ENCODE measurements at places on chromosomes 7 and 10.

DNA sequence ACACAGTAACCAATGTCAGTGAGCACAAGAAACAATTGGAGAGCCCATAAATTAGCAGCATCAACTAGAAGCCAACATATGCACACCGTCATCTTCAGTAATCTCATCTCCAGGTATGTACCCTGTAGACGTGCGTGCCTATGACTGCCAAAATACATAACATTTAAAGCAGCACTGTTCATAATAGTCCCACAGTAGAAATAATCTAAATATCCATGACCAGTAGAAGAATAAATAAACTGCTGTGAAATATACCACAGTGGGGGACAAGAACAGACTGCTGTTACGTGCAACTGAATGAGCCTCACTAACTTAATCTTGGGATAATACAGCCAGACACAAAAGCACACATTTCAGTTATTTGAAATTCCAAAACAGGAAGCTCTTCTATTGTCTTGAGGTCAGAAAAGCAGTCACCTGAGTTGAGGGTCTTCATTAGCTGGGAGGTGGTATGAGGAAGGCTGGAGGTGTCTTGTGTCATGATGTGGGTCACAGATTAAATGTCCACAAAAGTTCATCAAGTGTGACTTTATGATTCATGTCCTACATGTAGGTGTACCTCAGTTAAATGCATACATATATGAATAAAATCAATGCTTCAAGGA, 454.2 kb upstream of the AKR1E2 start:
- DNase-seq, result no peak

DNA sequence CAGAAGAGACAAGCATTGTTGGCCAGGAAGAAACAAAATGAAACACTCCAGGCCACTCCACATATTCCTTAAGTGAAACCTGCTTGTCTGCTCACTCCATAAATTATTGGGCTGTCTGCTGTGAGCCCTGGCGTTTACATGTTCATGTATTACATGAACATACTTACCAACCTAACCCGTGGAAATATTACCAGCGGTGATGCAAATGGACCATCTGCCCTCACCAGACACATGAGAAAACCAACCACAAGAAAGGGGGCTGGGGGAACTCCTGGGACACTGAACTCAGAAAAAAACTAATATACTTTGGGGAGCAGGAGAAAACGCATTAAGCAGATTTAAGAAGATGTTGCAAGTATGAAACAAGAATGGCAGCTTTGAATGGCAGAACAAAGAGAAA, 731.2 kb upstream of the IGFBP3 start:
- DNase-seq, result peak; percentile 77

- DNase-seq, result no peak
Measured at GRCh38 chr7:38506756-38507155, 124.4 kb downstream of the AMPH start.

DNA sequence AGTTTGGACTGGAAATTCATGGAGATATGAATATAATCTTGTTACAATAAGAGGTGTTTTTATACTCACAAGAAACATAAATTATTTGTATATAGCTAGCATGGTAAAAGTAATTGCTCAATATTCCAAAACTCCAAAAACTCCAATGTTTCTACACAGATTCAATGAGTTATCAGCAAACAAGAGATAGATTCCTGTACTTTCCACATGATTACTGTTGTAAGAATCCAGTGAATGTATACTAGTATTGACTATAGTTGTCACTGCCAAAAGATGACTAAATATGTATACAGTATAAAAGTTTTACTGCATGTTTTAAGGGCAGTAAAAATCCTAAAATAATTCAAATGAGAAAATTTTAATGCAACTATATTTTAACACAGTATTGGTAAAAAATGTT, 10.7 kb downstream of the ATOH7 start:
- no peak for DNase-seq

DNA sequence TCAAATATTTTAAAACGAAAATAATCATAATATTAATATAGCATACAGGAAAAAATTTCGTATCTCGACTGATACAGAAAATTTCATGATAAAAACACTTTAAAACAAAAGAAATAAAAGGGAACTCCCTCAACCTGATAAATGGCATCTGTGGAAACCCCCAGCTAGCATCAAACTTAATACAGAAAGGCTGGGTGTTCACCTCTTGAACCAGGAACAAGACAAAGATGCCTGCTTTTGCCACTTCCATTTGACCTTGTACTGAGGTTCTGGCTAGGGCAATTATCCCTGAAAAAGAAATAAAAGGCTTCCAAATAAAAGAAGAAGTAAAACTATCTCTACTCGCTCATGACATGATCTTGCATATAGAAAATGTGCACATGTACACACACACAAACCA, 2.5 kb upstream of the ALOX5 start:
- DNase-seq, result no peak

DNA sequence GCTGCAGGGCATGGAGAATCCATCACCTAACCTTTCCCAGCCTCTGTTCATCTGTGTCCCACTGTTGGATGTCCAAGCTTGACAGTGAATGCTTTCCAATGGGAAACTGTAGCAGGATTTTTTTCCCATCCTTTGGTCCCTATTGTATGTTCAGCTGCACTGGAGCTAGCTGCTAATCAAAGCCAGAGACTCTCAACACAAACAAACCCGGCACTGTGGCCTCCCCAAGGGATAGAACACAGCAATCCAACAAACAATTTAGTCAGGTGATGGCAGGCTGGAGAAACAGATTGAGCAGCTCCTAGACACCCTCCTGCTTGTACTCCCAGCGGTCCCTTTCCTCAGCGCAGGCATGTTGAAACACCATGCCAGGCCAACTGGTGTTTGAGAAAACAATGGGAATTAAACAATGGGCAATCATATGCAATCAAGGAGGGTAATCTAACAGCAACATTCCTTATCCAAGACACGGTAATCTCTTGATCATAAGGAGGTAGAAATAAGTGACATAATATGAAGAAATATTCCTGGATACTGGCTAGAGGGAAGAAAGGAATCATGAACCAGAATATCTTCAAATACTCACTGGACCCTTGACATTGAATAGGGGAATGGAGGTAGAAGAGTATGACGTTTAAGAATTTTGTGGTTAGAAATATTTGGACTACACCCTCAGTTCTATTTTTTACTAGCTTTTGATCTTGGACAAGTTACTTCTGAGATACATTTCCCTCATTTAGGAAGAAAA, 15.0 kb downstream of the PTN start:
- no peak for DNase-seq

DNA sequence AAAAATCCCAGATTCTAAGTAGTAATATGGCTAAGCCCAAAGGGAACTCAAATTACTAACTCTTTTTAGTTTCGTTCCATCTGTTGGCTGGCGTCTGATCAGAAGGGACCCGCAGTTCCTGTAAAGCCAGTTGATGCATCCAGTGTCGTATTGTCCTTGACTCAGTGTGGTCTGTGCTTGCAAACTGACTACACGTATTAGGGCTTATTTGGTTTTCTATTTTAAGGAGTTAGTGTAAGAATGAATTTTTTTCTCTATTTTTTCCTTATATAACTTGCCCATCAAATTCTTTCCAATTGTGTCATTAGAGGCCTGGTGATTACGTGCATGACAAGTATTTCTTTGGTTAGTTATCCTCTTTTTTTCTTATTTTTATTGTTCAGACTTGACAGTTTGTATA, 9.7 kb downstream of the ABCA13 start:
- DNase-seq, result no peak

- DNase-seq, result no peak
Measured at GRCh38 chr10:61463035-61463909, 10.1 kb upstream of the TMEM26 start.

- DNase-seq, result no peak
Measured at GRCh38 chr10:35533565-35533964, 71.6 kb upstream of the GJD4 start.

- no peak for DNase-seq
Measured at GRCh38 chr10:122699796-122700455, at the start of gene C10orf120. Gene C10orf120, minus strand, starts transcription at chr10:122699846. Its CDS starts 56 bp downstream, at chr10:122699790.

DNA sequence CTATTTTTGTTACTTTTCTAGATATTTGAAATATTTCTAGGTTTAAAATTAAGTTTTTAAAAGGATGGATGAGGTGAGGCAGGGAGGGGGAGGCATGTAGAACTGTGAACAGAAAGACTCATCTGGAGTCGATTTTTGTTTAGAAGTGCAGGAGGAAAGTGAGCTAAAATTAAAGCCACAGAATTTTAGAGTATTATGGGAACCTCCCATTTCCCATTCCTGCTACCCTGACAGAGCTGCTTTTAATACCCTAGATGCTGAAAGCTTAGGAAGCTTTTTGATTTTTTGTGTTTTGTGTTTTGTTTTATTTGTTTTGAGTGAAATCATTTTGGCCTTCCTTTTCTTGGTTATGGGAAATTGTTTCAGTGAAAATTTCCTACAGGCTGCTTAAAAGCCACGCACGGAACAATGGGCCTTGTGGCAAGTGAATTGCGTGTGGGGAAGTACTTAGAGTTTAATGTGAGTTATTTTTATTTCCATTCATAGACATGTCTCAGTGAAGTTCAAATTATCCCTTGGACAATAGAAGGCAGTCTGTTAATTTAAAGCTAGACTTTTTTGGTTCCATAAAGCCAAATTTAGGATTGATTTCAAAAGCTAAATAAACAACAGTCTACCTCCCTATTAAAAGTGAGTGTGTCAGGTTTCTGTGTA, 102.0 kb upstream of the HDAC9 start:
- no peak for DNase-seq

- DNase-seq, result no peak
Measured at GRCh38 chr7:11681461-11681860, 150.5 kb downstream of the THSD7A start.

- DNase-seq, result no peak
Measured at GRCh38 chr7:142885311-142886230, at the start of gene TRPV6. Gene TRPV6, minus strand, starts transcription at chr7:142885745.

DNA sequence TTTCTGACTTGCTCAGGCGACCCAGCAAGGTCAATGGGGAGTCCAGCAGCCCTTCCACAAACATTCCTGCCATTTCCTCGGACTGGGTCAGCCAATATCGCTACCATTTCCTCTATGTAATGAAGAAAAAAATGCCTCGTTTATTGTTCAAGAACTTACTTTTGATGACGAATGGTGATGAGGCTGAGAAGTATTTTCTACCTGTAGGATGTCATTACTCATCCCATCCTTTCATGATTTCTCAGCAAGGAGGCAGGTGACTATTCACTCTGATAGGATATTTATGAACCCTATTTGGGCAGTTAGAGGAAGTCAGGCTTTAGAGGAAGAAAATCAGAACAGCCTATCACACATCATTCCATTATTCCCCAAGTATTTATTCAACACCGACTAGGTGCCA, 178.6 kb downstream of the FANK1 start:
- DNase-seq, result no peak

- DNase-seq, result no peak
Measured at GRCh38 chr7:148625342-148625741, 34.8 kb downstream of the C7orf33 start.

DNA sequence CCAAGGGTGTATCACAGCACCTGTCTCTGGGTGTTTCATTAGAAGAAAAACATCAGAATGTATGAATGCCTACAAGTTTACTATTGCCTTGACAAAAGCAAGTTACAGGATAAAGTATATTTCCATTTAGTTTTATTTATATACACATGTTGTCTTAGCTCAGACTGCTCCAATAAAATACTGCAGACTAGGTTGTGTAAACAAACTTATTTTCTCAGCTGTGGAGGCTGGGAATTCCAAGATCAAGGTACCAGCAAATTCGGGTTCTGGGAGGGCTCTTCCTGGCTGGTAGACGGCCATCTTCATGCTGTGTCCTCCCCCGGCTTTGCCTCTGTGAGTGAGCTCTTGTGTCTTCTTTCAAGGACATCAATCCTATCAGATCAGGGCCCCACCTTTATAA, 77.1 kb upstream of the UNC5B start:
- no peak for DNase-seq

GRCh38 chr10:131911451-131911850, 10.6 kb downstream of the PPP2R2D start:
- no peak for DNase-seq

GRCh38 chr7:98171449-98171848, 39.8 kb upstream of the BHLHA15 start:
- DNase-seq, result no peak

DNA sequence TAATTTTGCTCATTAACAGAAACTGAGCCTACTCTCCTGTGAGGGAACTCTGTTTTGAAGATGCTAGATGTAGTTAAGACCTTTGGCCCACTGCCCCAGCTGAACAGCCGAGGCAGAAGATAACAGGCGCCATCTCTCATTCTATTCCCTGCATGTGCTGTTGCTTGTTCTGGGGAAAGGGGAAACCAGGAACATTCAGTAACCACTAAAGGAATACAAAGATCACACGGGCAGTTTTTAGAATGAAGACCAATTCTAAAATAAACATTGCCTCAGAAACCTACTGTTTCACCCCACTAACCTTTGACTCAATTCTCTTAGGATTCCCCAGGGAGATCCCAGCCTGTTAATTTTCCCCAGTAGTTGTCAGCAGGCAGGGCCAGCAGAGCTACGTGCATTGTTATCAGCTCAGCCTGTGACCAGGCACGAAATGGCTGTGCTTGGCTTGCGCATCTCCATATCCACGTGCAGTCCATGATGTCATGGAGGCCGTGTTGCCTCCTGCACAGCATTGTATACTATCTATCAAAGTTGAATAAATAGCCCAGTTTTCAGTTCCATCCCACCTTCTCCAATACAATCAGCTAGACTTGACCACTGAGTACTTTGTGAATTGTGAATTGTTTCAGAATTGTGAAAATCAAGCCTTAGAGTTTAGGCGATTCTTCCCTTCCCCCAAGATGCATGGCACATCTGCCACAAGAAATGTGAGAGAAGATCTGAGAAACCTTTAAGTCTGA, 36.0 kb downstream of the ANK3 start:
- peak; percentile 60 for DNase-seq

DNA sequence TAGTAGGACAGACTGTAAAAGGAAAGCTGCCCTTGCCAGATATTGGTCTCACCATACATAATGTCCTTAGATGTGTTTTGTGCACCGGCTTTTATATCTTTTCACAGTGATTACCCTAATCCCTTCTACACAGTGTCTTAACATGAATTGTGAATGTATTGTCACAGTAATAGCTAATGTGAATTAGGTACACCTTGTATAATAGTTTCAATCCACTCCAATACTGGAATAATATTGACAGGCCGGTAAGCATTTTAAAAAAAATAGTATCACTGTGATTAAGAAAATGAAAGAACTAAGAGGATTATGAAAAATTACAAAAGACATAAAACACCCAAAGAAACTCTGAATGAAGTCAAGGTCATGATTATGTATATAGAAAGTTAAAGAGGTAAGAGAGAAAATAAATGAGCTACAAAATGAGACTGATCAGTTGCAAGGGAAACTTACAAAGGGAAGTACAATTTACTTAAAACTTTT, 420.9 kb downstream of the PLXDC2 start:
- no peak for DNase-seq

GRCh38 chr10:20931156-20931795, 34.2 kb upstream of the NEBL start:
- DNase-seq, result no peak
